ENCODE measurements at places on chromosomes 2 and 18. TPM values are rescaled to one million over a fixed set of nuclear protein-coding genes. Genes with fewer than 3 reads are reported as not detected.

Gene PTPRM
- total RNA-seq, result 27.7 TPM

Gene ZBTB7C
- 7.0 TPM for total RNA-seq

Gene DCDC2C
- total RNA-seq, result not detected

Gene RTP5
- total RNA-seq, result not detected

Gene PHOSPHO2
- 2.7 TPM for total RNA-seq

Gene NXPH2
- total RNA-seq, result not detected

Gene DAW1
- 0.07 TPM for total RNA-seq

Gene AFF3
- not detected for total RNA-seq

Gene ANKRD53
- not detected for total RNA-seq

Gene GPR39
- 2.7 TPM for total RNA-seq

Gene SEPTIN2
- 288 TPM for total RNA-seq

Data from nasal cavity respiratory epithelium epithelial cell of viscerocranial mucosa (primary cell).